NCI-H774 (cell line): ENCODE measurements at places on chromosomes 1 and 21.

DNA sequence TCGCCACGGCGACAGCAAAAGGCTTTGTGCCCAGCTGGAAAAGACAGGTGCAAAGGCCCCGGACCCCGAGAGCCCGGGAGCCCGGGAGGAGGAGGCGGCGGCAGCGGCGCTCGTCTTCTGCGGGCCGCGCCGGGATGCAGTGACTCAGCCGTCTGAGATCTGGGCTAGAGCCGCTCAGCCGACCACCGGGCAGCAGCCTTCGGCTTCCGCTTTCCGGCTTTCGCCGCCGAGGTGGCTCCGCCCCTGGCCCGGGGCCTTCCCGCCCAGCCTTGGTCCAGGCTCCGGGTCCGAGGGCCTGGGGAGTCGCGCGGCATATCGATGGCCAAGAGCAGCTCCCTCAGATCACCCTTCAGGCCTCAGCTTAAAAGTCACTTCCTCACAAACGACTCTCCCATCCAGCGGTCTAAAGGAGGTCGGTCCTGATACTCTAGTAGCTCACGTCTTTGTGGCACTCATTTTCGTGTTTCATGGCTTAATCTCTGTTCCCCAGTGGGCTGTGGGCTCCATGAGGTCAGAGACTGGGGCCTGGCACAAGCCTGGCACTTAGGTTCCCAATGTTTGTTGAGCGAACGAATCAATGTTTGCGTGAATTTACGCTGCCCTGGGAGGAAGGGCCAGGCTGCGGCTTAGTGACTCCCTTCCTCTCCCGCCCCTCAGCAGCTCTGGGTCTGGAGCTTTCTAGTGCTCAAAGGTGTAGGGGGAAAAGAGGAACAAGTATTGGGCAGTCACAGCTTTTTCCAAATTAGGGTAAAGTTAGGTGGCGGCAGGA lies at the start of gene PHTF1:
Gene PHTF1 (minus strand): TSS at position 154 of the 769 bp plus-strand sequence. CDS start 783 bp downstream, outside the sequence.
- peak; percentile 73 for DNase-seq

DNA sequence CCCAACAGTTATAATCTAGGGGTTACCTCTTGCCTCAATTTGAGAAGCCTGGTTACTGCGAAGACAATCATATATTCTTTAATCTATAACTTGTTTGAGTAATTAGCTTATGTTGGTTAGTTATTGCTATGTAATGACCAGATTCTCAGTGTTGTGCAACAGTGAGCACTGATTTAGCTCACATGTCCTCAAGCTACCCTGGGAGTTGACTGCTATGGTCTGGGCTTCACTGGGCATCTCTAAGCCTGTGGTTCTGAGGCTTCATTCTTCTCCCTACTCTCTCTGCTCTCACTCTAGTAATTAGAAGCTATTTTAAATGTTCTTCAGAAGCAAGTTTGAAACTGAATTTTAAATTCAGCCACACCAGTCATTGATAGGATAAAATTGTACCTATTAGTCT lies 371.8 kb downstream of the PBX1 start:
- DNase-seq = no peak

- DNase-seq = no peak
Observed at GRCh38 chr1:101025283-101025656, 314 bp downstream of the DPH5 start.

- DNase-seq = no peak
Observed at GRCh38 chr1:59505596-59506028, 208.7 kb downstream of the FGGY start.

DNA sequence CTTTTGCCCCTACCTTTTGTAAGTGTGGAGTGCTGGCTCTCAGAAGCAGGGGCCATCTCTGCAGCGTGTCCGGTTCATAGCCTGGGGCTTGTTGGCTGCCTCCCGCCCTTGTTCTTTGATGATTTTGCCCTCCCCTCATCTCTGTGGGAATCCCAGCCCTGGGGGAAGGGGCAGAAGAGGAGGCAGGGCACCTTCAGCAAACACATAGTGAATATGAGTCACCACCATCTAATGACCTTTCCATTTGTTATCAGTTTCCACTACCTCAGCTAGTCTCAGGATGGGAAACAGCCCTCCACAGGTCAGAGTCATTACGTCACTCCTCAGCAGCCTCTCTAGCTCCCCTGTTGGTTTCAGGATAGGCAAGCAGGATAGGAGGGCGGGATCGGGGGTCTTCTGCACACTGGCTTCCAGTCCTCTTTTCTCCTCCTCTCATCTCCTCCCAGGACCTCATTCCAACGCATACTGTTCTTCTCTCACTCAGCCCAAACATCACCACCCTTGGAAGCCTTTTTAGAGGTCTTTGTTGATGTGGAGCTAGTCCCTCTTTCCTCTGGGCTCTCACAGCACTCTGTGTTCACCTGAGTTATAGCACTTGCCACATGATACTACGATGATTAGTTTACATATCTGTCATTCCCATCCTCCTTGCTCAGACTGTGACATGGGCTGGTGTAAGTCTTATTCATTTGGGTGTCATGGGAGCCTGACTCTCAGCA lies 15.8 kb downstream of the GADD45A start:
- no peak for DNase-seq

DNA sequence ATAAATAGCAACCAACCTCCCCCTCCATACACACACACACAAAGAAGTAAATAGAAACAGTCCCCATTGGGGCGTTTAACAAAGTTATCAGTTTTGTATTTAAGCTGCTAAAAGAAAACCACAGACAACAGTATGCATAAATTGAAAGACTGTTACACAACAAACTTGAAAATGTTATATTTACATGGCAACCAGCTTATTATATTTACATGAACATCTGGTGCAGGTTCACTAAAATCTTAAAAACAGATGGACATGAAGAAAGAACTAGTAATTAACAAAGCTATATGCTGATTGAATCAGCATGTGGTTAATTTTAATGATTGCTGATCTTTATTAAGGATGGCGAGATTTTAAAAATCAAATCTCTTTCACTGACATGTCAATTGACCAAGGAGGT lies 384.7 kb downstream of the LRRIQ3 start:
- no peak for DNase-seq

DNA sequence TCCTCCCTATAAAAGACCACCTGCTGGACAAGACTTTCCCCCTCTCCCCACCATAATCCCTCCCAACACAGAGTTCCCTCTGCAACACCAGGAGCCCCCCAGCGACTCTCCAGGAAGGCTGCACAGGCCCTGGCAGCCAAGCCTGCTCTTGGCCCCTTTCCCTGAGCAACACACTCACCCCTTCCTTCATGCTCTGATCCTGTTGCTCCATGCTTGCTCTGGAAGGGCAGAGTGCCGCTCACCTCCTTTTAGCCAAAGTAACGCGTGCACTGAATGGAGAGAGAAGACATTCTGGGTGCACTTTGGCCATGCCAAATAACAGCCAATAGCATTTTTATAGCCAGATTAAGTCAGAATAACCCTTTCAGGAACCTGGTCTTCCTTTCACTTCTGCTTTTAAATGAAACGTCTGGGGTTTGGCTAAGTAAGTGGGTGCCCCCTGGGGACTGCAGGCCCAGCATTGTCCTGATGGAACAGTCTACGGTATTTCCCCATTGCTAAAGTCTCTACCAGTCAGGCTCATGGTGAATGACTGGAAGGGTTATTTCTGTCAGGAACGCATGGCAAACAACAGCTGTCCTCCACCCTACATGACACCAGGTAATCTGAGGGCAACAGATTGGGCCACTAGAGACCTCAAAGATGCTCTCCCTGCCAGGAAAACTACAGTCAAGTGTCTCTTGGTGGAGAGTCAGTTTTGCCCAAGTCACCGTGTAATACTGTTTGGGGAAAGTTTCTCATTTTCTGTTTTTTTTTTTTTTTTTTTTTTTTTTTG lies at the start of gene SLC2A5:
Gene SLC2A5 (minus strand): TSS at position 310 of the 775 bp plus-strand sequence. CDS start 99 bp downstream, at position 211.
- no peak for DNase-seq

GRCh38 chr1:150612014-150612345 lies 17.4 kb downstream of the ENSA start:
- DNase-seq = no peak

GRCh38 chr1:227320476-227320875 lies 2.2 kb upstream of the CDC42BPA start:
- DNase-seq = no peak

- DNase-seq = no peak
Observed at GRCh38 chr1:173821680-173822079, 2.8 kb upstream of the DARS2 start.

- no peak for DNase-seq
Observed at GRCh38 chr1:243605604-243606003, 244.4 kb downstream of the AKT3 start.

DNA sequence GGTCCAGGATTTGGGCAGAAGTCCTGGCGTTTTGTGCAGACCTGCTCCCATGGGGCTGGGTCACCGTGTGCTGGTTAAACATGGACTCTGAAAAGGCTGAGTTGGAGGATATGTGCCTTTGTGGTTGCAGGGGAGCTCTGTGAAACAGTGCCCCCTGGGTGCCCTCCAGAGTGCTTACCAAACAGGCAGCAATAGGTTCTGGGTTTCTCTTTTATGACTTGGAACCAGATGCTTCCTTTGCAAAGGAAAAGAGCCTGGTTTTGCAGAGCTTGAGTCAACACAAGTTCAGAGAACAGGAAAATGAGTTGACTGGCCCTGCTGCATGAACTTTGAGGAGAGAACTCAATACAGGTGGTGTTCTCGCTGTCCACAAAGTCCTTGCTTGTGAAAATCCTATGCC lies 288.9 kb downstream of the TM2D1 start:
- no peak for DNase-seq

DNA sequence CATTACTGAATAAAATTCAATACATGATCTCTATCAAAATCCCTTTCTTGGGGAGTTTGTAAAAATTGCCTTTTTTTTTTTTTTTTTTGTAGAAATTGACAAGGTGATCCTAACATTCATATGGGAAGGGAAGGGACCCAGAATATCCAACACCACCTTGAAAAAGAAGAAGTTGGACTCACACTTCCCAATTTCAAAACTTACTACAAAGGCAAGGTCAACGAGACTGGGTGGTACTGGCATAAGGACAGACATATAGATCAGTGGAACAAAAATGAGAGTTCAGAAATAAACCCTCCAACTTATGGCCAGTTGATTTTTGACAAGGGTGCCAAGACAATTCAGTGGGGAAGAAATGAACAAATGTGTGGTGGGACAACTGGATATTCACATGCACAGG lies 31.4 kb upstream of the CLSTN1 start:
- no peak for DNase-seq
